T-helper 2 cell treated with Interferon-gamma antibody and Interleukin-4, amounts not matched to agents 5 μg/mL and 100 μg/mL, for 36 hours (primary cell): ENCODE measurements at places on chromosomes 3 and 15.

DNA sequence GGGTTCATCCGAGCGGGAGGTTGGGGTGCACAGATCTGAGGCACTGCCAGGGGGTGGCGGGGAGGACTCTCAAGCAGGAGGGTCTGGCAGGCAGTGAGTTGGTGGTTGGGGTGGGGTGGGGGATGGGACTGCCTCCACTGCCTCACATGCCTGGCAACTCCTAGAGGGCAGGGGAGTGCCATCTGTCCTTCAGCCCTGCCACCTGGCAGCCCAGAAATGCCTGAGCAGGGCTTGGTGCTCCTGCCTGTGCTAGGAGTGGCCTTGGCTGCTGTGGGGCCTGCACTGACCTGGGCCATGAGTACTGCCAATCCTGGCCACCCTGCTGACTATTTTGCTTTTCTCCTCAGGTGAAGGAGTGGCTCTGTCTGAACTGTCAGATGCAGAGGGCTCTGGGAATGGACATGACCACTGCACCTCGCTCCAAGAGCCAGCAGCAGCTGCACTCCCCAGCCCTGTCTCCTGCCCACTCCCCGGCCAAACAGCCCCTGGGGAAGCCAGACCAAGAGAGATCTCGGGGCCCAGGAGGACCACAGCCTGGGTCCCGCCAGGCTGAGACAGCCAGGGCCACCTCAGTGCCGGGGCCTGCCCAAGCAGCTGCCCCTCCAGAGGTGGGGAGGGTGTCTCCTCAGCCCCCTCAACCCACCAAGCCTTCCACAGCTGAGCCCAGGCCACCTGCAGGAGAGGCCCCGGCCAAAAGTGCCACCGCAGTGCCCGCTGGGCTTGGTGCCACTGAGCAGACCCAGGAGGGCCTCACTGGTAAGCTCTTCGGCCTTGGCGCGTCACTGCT is 32.0 kb upstream of the APEH start:
- DNase-seq, result no peak

DNA sequence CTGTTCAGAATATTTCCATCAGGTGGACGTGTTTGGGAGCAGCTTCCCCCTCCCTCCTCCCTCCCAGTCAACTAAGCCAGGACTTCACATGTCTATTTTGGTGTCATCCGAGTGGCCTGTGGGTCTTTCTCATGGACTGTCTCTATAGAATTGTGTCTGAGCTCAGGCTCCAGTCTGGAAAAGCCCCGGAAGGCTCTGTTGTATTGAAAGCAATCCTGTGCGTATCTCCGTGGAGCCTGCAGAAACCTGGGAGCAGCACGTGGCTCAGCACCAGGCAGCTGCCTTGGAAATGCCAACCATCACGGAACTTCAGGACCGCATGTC is 25.2 kb downstream of the COLQ start:
- no peak for DNase-seq

DNA sequence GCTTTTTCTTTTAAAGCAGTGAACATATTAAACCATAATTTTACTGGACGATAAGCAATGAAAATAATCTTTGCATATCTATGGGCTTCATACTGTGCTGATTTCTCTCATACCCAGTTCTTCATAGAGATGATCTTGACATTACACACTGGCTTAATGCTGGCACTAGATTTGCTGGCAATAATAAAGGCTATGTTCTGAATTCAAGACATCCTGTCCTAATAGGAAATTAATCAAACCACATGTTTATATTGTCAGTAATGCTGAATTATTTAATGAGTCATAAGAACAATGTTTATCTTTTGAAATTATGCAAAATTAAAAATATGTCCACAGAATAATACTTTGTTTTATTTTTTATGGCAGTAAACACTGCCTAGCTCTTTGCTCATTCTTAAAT is 643.2 kb downstream of the OTOL1 start:
- no peak for DNase-seq

DNA sequence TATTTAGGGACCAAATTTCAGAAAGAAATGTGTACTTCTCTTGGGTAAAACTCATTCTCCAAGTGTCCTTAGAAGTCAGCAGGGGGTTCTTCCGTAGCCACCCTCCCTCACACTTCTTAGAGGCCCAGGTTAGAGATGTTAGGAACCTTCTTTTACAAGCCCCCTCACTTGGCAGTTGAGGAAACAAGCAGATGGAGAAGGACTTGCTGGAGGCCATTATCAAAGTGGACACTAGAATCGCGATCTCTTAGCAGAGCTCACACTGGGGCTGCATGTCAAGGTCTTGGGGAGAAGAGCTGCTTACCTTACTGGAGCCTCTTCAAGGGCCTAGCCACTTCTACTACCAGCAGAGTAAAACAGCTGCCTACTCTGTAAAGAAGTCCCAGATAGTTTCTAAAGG is 69.4 kb upstream of the POLG start:
- no peak for DNase-seq

GRCh38 chr15:62231856-62232255 is 66.8 kb upstream of the C2CD4B start:
- DNase-seq, result no peak

DNA sequence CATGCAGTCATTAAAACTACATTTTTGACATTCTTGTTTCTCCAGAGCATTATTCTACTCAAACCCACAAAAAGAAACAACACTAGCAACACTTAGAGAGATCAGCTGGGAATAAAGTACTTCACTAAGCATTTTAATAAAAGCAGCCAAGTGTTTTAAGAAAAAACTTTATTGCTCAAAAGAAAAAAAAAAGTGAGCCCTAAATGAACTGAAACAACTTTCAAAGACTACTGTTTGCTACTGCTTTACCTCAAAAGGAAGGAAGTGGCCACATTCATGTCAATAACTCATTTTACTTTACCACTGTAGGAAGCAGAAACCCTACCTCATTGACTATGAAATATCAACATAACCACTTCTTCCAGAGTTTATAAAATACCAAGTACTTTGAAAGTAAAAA is 91.3 kb downstream of the UACA start:
- DNase-seq, result no peak

DNA sequence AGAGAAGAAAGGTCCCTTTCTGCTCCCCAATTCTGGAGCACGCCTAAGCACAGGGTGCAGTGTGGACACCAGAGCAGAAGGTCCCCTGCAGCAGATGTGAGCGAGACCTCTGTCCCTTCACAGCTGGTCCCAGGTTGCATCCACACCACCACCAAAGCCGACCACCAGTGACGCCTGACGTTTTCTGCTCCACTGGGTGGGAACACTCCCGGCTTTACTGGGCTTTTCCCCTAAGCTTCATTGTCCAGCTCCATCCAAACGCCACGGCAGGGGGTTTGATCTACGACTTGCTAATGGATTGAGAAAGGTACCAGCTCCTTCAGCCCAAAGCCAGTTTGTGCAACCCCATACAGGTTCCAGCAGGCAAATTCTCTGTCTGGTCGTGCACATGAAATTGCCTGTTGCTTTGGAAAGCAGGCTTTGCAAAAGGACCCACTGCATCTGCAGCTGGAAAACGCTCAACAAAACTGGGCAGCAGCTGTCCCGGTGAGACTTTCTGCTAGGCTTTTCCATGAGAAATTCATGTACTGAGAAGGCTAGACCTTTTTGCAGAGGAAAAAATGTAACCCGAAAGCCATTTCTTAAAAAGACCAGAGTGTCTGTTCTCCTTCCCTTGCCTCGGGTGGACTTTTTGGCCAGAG is 31.1 kb downstream of the ADAMTS17 start:
- no peak for DNase-seq

- DNase-seq, result no peak
Measured at GRCh38 chr15:23566071-23566554, 639 bp downstream of the MKRN3 start.

DNA sequence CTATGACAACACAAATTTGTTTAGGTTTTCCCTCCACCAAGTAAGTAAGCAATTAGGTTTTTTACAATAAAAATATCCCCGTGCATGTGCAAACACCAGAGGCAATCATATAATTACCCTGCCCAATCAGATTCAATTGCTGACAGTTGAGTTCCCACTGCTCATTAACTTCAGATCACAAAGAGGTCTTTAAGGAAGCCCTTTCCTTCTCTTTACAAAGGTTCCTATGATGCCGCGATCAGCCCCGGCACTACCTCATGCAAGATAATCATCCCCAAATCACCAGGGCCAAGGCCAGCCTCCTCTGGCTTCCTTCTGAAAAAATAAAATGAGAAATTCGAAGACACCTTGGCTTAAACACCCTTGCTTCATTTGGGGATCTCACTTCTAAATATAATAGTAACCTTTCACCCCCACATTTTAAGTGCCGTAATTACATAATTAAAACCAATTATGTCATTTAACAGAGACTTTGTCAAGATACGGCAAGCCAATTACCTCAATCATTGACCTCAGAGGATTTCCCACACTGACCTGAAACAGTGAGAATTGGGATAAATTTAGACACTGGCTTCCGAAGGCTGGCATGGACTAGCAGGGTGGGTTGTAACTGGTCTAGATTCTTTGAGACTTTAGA is 121.3 kb upstream of the WNT5A start:
- DNase-seq, result no peak

DNA sequence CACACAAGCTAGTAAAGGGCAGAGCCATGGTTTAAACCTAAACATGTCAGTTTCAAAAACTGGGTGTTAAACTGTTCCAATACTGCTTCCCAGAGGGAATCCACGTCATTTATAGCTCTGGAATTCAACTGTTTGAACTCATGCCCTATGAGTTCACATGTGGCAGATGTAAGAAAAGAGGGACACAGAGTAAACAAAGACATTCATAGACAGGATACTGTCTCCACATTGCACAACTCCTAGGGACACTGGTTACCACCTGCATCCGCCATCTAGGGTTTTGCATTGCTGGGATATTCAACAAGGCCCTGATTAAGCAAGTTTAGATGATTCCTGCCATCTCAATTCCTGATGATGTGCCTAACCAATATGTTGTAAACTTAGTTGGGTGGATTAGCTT is 134.1 kb upstream of the COL8A1 start:
- no peak for DNase-seq

DNA sequence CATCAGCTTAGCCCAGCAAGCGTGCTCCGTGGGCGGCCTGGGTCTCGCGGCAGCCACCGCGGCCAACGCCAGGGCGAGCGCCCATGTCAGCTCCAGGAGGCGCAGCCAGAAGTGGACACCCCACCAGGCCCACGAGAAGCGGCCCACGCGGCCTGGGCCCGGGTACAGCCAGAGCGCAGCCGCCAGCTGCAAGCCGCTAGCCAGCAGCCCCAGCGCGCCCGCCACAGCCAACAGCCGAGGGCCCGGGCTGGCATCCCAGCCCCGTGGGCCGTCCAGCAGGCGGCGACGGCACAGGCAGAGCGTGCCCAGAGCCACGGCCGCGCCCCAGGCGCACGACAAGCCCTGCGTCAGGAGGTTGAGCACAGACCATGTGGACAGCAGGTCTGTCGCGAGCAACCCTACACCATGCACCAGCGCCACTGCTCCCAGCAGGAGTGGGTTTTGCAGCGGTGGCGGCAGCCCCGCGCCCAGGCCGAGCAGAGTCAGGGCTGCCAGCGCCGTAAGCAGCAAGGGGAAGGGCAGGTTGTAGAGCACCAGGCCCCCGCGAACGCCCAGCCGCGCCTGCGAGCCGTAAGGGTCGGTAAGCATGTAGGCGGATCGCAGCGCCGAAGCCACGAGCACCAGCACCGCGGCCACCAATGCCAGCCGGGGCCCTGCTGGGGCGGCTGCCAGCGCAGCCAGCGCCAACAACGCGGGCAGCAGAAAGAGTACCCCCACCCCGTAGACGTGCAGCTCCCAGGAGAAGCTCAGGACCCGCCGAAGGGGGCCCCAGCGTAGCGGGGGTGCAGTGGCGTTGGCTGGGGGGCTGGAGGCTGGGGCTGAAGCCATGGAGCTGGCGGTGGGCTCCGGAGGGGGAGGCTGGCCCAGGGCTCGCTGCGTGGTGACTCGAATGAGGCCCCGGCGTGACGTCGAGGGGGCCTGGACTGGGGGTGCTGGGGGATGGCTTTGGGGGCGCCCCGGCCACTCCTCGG is 4.9 kb downstream of the PRRT3 start:
- no peak for DNase-seq

DNA sequence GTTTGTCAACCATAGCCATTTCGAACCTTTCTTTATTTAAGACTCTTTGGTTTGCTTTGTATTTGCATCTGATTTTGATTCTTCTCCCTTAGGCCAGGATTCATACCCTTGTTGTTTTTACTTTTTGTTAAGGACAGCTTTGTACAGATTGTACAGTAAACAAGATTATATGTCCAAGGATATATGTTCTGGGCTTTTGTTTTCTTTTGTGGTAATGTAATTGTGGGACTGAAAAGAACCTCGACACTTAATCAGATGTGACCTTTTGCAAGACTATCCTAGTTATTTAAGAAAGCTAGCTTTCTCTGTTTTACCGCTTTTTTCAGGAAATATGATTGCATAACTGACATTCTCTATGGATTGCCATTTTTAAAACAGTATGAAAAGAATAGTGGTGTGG is 67.0 kb upstream of the SAMMSON start:
- no peak for DNase-seq

DNA sequence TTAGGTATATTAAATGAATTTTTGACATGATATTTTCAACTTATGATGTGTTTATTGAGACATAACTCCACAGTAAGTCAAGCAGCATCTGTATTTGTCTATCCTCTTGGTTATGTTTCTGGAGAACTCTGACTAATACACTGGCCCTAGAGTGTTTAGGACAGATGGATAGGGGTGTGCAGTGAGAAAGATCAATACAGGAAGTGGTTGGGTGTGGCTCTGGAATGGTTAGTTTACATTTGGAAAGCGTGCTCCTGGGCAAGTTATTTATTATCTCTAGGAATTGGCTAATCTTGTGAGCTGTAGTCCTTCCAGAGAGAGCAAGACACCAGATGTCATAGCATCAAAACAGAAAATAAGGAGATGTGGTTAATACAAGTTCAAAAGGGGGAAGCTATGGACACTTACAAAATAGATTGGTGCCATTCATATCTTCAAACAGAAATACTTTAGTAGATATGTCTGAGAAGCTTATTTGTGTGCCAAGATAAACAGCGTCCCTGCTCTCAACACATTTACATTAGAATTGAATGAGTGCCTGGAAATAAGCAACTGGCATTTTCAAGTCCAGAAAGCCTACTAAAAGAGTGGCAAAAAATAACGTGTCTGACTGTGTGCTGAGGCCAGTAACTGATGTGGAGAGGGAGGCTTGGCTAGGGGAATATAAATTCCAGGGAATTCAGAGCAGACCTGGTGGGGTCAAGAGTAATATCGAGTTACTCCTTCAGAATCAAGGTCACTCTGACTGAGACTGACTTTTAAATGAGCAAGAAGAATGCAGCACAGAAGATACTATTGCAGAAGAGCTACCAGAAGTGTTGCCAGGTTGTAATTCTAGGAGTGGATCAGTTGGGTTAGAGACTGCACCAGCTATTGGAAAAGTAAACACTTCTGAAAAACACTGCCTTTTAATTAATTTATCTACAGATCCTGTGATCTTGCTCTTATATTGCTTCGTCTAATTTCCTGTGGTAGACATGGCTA is 33.4 kb upstream of the PLAAT1 start:
- no peak for DNase-seq

DNA sequence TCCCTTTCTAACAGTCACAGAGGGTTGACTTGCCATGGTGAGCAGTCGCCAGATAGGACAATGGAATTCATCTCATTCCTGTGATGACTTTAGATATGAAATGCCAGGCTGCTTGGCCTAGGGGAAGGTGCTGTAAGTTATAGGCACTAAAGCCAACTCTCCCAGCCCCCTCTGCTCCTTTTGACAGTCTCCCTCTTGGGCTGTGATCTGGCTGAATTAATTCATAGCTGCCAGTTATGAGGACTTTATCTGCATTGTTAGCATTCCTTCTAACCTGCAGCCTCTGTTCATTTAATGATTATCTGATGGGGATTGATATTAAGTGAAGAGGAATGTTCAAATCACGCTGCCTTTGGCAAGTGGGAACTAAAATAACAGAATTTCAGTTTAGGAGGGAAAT is 427.1 kb upstream of the RASGRP1 start:
- no peak for DNase-seq
